ENCODE measurements at places on chromosomes 16 and 17.

DNA sequence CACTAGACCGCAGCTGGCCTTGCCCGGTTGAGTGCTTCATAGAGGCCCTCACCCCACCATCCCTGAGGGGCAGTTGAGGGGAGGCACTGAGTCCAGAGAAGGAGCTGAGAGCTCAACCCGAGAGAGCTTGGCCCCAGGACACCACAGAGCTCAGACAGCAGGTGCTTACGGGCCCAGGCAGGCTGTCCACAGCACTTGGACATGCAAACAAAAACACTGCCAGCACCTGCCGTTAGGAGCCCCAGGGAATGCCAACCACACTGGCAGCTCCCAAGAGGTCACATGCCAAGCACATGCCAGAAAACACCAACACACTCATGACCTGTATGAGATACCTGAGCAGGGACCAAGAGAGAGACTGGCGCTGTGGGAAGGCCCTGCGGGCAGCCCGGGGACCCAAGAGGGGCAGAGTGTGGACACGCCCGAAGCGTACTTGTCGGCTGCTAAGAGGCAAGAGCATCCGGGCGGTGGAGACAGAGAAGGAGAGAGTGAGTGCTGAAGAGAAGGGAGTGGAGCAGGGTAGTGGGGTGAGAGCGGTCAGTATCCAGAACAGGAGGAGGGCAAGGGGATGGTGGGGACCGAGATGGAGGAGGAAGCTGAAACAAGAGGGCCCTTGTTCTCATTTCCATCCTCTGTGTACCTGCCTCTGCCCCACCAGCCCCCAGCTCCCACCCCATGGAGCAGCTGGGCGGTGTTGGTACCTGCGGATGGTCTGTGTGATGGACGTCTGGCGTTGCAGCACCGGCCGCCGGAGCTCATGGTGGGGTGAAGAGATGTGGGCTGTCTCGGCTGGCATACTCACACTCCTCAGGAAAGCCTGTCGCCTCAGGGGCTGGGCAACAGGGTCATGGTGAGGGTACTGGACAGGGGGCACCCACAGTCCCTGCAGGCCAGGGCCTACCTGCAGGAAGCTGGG is 8.2 kb downstream of the RHBDF1 start:
- no peak for DNase-seq

- peak; percentile 80 for DNase-seq
Observed at GRCh38 chr17:49180303-49180702, 30.1 kb downstream of the GNGT2 start.

DNA sequence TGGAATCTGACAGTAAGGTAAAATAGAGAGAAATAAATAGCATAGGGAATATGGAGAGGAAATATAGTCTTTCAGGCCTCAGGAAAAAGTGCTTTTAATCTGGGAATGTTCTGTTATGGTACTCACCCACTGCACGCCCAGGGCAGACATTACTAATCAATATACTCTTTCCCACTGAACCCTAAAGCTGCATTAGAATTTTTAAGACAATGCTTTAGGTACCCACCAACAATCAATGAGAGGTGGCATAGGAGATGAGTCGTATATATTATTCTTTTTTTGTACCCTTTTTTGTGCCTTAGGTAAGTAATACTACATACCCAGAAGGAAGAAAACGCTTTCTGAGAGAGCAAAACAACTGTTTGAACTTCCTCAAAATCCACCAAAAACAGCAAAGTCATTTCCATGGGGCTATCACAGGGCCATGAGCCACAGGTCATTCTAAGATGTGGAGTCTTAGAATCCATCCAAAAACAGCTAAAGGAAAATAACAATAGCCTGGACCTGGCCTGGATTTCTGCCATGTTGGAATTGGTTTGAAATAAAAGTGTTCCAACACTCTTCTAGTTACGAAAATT is 542.1 kb downstream of the XYLT1 start:
- DNase-seq, result no peak

GRCh38 chr17:61362396-61362795 is 37.2 kb upstream of the TBX2 start:
- DNase-seq, result no peak

DNA sequence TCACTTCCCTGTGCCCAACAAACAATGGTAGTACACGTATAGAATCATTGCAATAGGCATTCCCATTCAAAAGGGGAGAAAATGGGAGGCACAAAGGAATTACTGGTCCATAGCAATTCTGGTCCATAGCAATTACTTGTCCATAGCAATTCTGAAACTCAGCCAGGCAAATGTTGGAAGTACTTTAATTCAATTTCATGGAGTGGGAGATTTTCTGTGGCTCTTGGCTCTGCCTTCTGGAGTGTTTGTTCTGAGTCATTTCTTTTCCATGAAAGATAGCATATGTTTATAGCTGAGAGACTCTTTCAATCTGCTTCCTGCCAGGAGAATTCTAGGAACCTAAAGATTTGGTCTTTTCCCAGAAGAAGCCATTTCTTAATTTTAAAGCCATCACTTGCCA is 182.8 kb upstream of the ELAC2 start:
- DNase-seq, result no peak

DNA sequence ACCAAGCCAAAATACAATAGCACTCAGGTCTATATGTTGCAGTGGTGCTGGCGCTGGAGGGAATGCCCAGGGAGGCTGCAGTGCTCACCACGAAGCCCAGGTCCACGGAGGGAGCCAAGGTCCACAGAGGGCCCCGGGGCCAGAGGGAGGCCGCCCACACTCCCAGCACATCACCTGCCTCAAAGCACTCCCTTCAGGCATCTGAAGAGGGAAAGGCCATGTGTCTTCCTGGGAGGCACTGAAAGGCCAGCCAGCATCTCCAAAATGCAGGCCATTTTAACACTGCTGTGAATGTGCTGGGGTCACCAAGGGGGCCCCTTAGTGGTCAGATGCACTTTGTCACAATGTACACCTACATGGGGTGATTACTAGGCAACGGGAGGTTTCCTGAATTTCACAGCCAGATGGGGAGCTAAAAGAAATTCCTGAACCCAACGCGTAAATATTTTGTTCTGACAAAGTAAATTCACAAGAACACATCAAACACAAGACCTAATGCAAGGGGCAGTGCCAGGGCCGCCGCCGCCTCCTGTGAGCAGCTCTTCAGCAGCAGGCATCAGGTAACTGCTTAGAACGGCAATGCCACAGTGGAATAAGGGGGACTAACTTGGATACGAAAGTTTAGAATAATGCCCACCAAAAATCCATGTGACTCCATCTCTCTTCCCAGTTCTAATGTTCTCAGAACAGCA is 42.8 kb downstream of the USP22 start:
- DNase-seq, result no peak

DNA sequence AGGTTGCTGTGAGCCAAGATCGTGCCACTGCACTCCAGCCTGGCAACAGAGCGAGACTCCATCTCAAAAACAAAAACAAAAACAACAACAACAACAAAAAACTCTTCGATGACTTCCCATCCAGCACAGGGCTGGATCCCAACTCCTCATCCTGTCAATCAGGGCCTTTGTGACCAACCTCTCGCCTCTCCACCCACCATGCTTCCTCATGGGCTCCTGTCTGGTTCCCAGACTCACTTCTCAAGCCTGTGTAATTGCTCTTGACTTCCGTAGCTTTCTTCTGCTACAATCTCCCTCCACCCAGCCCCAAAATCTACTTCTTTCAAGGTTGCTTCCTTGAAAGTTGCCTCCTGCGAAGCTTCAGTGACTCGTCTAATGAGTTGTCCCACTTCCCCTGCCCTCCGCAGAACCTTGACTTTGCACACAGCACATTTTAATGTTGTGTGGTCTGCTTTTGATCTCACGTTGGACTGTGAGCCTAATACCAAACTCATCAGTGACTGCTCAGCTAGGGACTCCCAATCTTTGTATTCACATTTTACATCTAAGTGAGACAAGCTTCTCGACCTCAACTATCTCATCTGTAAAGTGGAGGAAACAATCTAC is 936 bp upstream of the RASL10B start:
- DNase-seq, result no peak

GRCh38 chr17:55426851-55427586 is 5.4 kb upstream of the MMD start:
- no peak for DNase-seq

DNA sequence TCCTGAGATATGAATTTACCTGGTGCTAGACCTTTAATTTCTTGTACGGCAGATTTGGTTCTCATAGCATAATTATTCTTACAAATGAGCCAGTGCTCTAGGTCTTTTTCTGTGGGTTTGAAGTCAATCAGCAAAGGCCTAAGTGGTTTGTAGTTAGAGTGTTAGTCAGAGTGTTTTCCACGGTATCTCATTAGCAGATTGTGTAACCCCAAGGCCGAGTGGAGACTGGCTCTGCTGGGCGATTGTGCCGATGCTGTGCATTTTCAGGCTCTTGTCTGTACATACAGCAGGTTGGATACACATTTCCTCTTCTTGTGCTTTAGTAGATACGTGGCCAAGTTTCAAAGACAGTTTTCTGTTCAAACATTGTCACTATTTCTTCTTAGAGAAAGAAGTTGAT is 78.6 kb upstream of the CA10 start:
- DNase-seq, result no peak

- DNase-seq, result no peak
Observed at GRCh38 chr16:4094127-4094773, 22.0 kb downstream of the ADCY9 start.

- DNase-seq, result no peak
Observed at GRCh38 chr16:85690469-85691064, 1.8 kb upstream of the GINS2 start.

DNA sequence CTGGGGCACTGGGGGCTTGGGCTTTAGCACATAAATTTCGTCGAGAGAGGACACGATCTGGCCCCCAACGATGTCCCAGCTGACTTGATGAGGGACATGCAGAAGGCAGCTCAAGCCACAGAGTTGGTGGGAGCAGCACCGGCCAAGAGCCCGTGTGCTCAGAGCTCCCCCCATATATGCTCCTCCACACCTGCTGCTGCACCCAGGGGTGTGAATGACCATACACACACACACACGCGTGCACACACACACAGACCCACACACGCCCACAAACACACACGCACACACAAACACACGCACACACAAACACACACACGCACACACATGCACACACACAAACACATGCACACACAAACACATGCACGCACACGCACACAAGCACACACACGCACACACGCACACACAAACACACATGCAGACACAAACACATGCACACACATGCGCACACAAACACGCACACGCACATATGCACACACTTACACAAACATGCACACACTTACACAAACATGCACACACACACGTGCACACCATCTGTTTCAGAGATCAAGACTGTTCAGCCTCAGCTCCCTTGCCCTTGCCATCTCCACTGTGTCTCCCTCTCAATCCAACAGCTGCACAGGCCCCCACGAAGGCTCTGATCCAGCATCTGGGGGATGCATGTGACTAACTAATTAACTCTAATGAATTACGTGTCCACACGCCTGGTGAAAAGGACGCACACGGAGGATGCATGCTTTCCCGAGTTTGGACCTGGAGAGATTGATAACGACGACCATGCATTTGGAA is 85.6 kb upstream of the TNRC6C start:
- no peak for DNase-seq

GRCh38 chr16:70437017-70437581 is 1.8 kb downstream of the ST3GAL2 start:
- DNase-seq, result peak; percentile 68

- no peak for DNase-seq
Observed at GRCh38 chr17:28612531-28612930, 1.5 kb downstream of the RSKR start.

DNA sequence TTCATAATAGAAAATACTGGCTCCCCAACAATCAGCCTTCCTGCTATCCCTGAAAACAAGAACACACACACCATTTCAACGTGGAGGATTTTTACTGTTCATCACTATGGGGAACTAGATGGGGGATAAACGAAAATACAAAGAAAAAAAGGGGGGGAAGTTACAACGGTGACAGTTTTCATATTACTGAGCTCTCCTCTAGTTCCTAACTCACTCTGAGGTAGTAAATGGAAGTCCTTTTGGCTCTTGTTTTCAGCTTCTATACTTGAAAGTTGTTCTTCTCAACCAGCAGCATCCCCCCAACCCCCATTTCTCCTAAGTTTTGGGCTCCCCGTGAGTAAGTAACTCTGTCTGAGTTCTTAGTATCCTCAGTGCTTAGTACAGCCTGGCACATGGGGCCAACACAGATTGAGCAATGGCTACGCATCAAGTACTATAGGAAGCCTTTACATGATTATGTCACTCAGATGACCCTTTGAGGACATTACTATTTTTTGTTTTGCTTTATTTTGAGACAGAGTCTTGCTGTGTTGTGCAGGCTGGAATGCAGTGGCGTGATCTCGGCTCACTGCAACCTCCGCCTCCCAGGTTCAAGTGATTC is 4.2 kb upstream of the CORO7 start:
- DNase-seq, result no peak

GRCh38 chr17:57269598-57270255 is 13.4 kb downstream of the MSI2 start:
- no peak for DNase-seq

All from WTC11 (cell line).